ENCODE measurements at places on chromosomes 16 and 17.

GRCh38 chr17:34379868-34380267 is 16.8 kb upstream of the CCL1 start:
- DNase-seq, result peak; percentile 2

DNA sequence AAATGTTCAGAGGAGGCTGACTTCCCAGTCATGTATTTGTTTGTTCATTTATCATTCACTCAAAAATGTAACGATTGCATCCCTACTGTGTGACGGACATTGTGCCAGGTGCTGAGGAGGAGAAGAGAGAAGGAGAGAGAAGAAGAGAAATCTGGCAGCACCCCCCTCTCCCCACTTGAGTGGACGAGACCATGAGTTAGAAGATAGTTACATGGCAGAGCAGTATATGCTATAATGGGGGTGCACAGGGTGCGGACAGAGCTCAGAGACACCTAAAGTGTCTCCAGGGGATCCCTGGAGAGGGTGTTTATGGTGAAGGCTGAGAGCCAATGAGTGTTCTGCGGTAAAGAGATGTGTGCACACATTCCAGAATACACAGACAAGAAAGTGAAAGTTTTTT is 6.6 kb upstream of the JPH3 start:
- no peak for DNase-seq

GRCh38 chr16:77402118-77402517 is 32.7 kb downstream of the ADAMTS18 start:
- DNase-seq, result no peak

GRCh38 chr16:21001262-21001661 is 100.7 kb downstream of the LYRM1 start:
- DNase-seq, result peak; percentile 20

GRCh38 chr16:54165912-54166865 is 120.4 kb downstream of the IRX3 start:
- DNase-seq, result no peak
